ENCODE measurements at places on chromosomes 3 and 15. TPM values are rescaled to one million over a fixed set of nuclear protein-coding genes. Genes with fewer than 3 reads are reported as not detected.

DNA sequence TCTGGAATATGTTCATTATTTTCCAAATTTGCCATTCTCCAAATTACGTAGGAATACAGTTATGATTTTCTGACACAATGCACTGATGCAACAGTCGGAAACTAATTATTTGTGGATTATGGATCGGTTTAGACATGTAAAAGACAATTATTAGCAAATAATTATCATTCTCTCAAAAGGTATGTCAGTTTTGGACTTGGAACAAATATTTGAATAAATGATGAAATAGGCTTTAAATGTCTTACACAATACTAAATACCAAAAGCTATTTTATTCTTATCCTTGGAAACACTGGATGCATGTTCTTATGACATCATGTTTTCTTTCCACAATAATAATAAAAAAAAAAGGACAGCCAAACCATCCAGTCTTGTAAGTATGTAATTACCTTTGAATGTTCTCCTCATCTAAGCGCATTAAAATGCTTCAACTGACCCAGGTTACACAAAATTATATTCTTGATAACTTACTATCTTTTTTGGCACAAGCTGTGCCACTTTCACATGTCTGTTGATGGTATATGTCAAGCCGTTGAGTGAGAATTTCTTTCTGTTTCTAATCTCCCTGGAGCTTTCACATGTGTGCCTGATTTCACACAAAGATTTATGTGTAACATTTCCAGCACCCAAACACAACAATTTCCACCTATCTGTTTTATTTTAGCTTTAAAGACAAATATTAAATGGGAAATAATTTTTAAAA lies 238.5 kb upstream of the ZNF385D start:
- no peaks in the 10 kb centered on the region for H3K36me3 ChIP-seq
- no peak overlapping the region for H3K27ac ChIP-seq
- H3K4me1 ChIP-seq, result peaks cover 6% of the 10 kb centered on the region
- H3K4me3 ChIP-seq, result no peak overlapping the region
- peak; percentile 34 for DNase-seq

- peaks cover 6% of the 10 kb centered on the region for H3K4me1 ChIP-seq
- no peak for DNase-seq
- no peak overlapping the region for H3K27ac ChIP-seq
- H3K36me3 ChIP-seq, result no peaks in the 10 kb centered on the region
Measured at GRCh38 chr3:43400167-43400566, 113.8 kb downstream of the SNRK start.

- H3K36me3 ChIP-seq, result no peaks in the 10 kb centered on the region
- no peaks in the 10 kb centered on the region for H3K4me1 ChIP-seq
- no peak overlapping the region for H3K27ac ChIP-seq
- no peak for DNase-seq
- H3K27me3 ChIP-seq, result no peaks in the 10 kb centered on the region
Measured at GRCh38 chr3:194396859-194397756, 2.0 kb downstream of the GP5 start.

The RFTN1 gene
- total RNA-seq, result 77.7 TPM

- no peaks in the 10 kb centered on the region for H3K27me3 ChIP-seq
- DNase-seq, result peak; percentile 20
- H3K4me1 ChIP-seq, result no peaks in the 10 kb centered on the region
- no peak overlapping the region for H3K27ac ChIP-seq
- H3K36me3 ChIP-seq, result no peaks in the 10 kb centered on the region
Measured at GRCh38 chr15:39777496-39777895, 5.1 kb downstream of the FSIP1 start.

- no peak overlapping the region for H3K4me3 ChIP-seq
- DNase-seq, result no peak
- no peak overlapping the region for H3K27ac ChIP-seq
- no peaks in the 10 kb centered on the region for H3K36me3 ChIP-seq
- no peaks in the 10 kb centered on the region for H3K27me3 ChIP-seq
Measured at GRCh38 chr3:189204937-189205336, 33.2 kb downstream of the TPRG1 start.

- no peak overlapping the region for H3K27ac ChIP-seq
- peaks cover 35% of the 10 kb centered on the region for H3K4me1 ChIP-seq
- H3K27me3 ChIP-seq, result no peaks in the 10 kb centered on the region
- no peak overlapping the region for H3K4me3 ChIP-seq
- DNase-seq, result peak; percentile 14
Measured at GRCh38 chr3:112394003-112394640, 61.2 kb downstream of the CD200 start.

- no peak overlapping the region for H3K27ac ChIP-seq
- peaks cover 46% of the 10 kb centered on the region for H3K4me1 ChIP-seq
- no peak for DNase-seq
- H3K4me3 ChIP-seq, result peak overlapping the region; percentile 14
- H3K27me3 ChIP-seq, result no peaks in the 10 kb centered on the region
Measured at GRCh38 chr3:150239766-150240165, 168.3 kb upstream of the TSC22D2 start.

The TUSC7 gene
- total RNA-seq, result not detected

- no peak overlapping the region for H3K4me3 ChIP-seq
- peak; percentile 48 for DNase-seq
- 0 out of 2 replicates have a peak, but pooled peaks cover 7% of the 10 kb centered on the region for H3K4me1 ChIP-seq
- no peaks in the 10 kb centered on the region for H3K27me3 ChIP-seq
- H3K36me3 ChIP-seq, result peaks cover 16% of the 10 kb centered on the region
Measured at GRCh38 chr15:80856809-80857377, 77.7 kb downstream of the CEMIP start.

DNA sequence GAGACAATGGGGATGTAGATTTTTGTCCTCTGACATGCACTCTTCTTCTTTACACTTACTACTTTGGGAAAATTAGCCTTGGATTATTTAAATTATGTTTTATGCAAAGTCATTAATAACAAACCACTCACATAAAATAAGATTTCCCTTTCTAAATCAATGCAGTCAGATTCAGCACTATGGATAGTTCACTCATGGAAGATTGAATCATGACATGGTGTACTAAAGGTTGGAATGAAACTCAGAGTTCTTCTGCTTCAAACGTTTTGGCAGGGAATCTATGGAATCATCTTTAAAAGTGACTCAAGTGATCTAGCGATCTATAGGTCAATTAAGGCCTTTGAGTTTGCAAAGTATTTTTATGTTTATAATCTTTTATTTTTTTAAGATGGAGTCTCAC lies 154.3 kb downstream of the KCNMB2 start:
- no peaks in the 10 kb centered on the region for H3K4me1 ChIP-seq
- DNase-seq, result peak; percentile 8
- H3K4me3 ChIP-seq, result no peak overlapping the region
- no peaks in the 10 kb centered on the region for H3K36me3 ChIP-seq
- H3K27me3 ChIP-seq, result no peaks in the 10 kb centered on the region
- H3K27ac ChIP-seq, result no peak overlapping the region

The GOLGA8T gene
- total RNA-seq, result not detected

The CLSTN2 gene
- not detected for total RNA-seq

The ALPK3 gene
- 0.13 TPM for total RNA-seq

The CD96 gene
- not detected for total RNA-seq

- no peaks in the 10 kb centered on the region for H3K36me3 ChIP-seq
- DNase-seq, result no peak
- H3K4me3 ChIP-seq, result no peak overlapping the region
- H3K27ac ChIP-seq, result no peak overlapping the region
- no peaks in the 10 kb centered on the region for H3K27me3 ChIP-seq
Measured at GRCh38 chr3:1954632-1955031, 144.0 kb upstream of the CNTN4 start.

GRCh38 chr3:177145381-177145780 lies 51.9 kb downstream of the TBL1XR1 start:
- no peak overlapping the region for H3K27ac ChIP-seq
- DNase-seq, result no peak
- no peaks in the 10 kb centered on the region for H3K27me3 ChIP-seq
- no peak overlapping the region for H3K4me3 ChIP-seq
- H3K4me1 ChIP-seq, result peaks cover 26% of the 10 kb centered on the region

- no peak overlapping the region for H3K27ac ChIP-seq
- H3K4me3 ChIP-seq, result no peak overlapping the region
- no peaks in the 10 kb centered on the region for H3K36me3 ChIP-seq
Measured at GRCh38 chr3:149274220-149274619, 52.6 kb upstream of the CP start.

DNA sequence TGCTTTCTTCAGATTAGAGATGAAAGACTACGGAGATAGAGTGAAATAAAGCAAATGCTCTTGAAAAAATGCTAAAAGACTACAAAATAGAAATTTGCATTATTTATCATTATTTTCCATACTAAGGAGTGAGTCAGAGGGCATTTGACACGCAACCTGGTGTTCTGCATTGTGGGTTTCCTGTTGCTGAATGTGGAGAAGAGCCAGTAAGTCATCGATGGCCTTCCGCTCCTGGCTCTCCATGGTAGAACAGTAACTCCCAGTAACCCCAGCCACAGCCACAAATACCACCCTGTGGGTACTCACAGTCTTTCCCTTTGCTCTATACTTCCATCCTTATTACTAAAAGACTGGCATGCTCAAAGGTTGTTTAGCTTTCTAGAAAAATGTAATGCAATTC lies 61.5 kb downstream of the CGGBP1 start:
- peak; percentile 33 for DNase-seq
- no peak overlapping the region for H3K27ac ChIP-seq
- H3K36me3 ChIP-seq, result no peaks in the 10 kb centered on the region
- no peak overlapping the region for H3K4me3 ChIP-seq

DNA sequence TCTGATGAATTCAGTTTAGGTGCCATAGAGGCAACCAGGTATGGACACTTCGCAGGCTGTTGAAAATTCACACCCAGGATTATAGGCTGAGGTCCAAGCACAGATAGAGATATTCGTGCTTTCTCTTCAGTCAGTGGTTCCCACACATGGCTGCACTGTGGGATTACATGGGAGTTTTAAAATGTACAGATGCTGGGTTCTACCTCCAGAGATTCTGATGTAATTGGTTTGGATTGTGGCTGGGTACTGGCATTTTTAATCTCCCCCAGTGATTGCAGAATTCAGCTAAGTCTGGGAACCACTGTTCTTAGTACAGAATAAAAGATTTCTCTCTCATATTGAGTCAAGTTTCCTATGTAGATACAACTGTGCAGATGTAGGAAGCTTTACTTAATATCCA lies 91.6 kb downstream of the FOXB1 start:
- H3K4me1 ChIP-seq, result peaks cover 34% of the 10 kb centered on the region
- no peaks in the 10 kb centered on the region for H3K36me3 ChIP-seq
- H3K27me3 ChIP-seq, result no peaks in the 10 kb centered on the region
- DNase-seq, result peak; percentile 55
- 0 out of 2 replicates have a peak overlapping the region, but pooled peaks have one; percentile 14 for H3K4me3 ChIP-seq

GRCh38 chr15:67501177-67501835 lies 19.6 kb upstream of the C15orf61 start:
- H3K4me3 ChIP-seq, result no peak overlapping the region
- DNase-seq, result peak; percentile 61
- no peaks in the 10 kb centered on the region for H3K36me3 ChIP-seq
- H3K27me3 ChIP-seq, result no peaks in the 10 kb centered on the region
- H3K27ac ChIP-seq, result no peak overlapping the region

- H3K4me3 ChIP-seq, result no peak overlapping the region
- 0 out of 2 replicates have a peak, but pooled peaks cover 5% of the 10 kb centered on the region for H3K27me3 ChIP-seq
- no peaks in the 10 kb centered on the region for H3K36me3 ChIP-seq
- H3K4me1 ChIP-seq, result peaks cover 8% of the 10 kb centered on the region
Measured at GRCh38 chr15:33284336-33284735, 26.4 kb upstream of the RYR3 start.

The STRA6 gene
- not detected for total RNA-seq

The GOLGA6L9 gene
- total RNA-seq, result 0.76 TPM

The GNAT1 gene
- total RNA-seq, result not detected

DNA sequence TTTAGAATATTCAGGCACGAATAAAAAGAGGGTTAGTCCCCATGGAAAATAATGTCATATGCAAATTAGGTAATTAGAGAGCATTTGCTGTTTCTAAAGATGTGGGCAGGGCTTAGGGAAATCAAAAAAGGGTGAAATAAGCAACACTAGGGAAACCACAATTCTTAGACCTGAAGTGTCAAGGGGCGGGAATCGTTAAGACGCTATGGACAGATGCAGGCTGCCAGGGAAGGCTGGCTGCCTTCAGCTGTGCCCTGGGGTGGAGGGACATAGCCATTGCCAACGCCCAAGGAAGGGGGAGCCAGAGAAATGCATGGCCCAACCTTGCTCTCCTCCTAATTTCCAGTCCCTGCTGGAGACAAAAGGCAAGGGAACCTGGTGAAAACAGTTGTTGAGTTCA lies 141.7 kb upstream of the PROK2 start:
- peaks cover 19% of the 10 kb centered on the region for H3K27me3 ChIP-seq
- H3K4me1 ChIP-seq, result peaks cover 6% of the 10 kb centered on the region
- H3K36me3 ChIP-seq, result no peaks in the 10 kb centered on the region
- no peak overlapping the region for H3K4me3 ChIP-seq
- DNase-seq, result no peak
- no peak overlapping the region for H3K27ac ChIP-seq

The MLF1 gene
- total RNA-seq, result 13.4 TPM

The MUC13 gene
- 0.25 TPM for total RNA-seq

The DTX3L gene
- total RNA-seq, result 12.9 TPM

DNA sequence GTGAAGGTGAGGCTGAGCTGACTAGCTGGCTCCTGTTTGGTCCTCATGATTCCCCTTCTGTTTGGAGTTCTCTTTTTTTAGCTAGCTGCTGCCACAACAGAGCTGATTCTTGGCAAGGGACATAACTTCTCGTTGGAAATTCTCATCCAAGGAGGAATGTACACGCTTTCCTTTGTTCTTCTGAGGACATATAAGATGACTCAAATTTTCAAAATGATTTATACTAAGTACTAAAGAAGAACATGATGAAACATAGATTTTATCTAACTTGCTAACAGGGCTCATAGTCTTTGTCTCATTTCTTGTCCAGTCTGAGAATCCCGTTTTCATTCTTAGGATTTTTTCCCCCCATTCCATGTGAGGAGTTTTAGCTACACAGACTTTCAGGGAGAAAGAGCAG lies 2.9 kb upstream of the TFG start:
- peak; percentile 75 for DNase-seq
- H3K36me3 ChIP-seq, result peaks cover 2% of the 10 kb centered on the region
- H3K4me3 ChIP-seq, result no peak overlapping the region
- H3K27me3 ChIP-seq, result no peaks in the 10 kb centered on the region
- no peak overlapping the region for H3K27ac ChIP-seq
- peaks cover 20% of the 10 kb centered on the region for H3K4me1 ChIP-seq

The ZNF860 gene
- total RNA-seq, result not detected

The TGM5 gene
- not detected for total RNA-seq

- no peak overlapping the region for H3K27ac ChIP-seq
- H3K4me3 ChIP-seq, result no peak overlapping the region
- no peaks in the 10 kb centered on the region for H3K27me3 ChIP-seq
- peak; percentile 35 for DNase-seq
- no peaks in the 10 kb centered on the region for H3K36me3 ChIP-seq
Measured at GRCh38 chr15:35697549-35698299, 151.8 kb upstream of the DPH6 start.

The RTF1 gene
- 16.3 TPM for total RNA-seq

DNA sequence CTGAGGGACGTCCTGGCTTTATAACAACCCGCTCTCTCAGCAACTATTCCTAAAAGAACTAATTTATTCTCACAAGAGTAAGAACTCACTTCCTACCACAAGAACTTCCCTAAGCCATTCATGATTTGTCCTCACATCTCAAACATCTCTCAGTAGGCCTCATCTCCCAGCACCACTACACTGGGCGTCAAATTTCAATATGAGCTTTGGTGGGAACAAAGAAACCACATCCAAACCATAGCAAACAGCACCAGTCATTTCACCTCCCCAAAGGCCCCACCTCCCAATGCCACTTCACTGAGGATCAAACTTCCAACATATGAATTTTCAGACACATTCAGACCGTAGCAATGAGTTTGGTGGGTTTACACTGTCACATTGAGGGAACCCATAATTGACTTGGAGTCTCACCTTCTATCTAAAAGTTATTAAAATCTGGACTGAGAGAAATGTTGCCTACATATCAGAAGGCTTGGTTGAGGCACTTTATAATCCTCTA lies 116.4 kb upstream of the AGBL1 start:
- no peaks in the 10 kb centered on the region for H3K36me3 ChIP-seq
- no peak for DNase-seq
- H3K27ac ChIP-seq, result no peak overlapping the region

The SPATA12 gene
- not detected for total RNA-seq
